ENCODE measurements at places on chromosomes 2 and 18. TPM values are rescaled to one million over a fixed set of nuclear protein-coding genes. Genes with fewer than 3 reads are reported as not detected.

DNA sequence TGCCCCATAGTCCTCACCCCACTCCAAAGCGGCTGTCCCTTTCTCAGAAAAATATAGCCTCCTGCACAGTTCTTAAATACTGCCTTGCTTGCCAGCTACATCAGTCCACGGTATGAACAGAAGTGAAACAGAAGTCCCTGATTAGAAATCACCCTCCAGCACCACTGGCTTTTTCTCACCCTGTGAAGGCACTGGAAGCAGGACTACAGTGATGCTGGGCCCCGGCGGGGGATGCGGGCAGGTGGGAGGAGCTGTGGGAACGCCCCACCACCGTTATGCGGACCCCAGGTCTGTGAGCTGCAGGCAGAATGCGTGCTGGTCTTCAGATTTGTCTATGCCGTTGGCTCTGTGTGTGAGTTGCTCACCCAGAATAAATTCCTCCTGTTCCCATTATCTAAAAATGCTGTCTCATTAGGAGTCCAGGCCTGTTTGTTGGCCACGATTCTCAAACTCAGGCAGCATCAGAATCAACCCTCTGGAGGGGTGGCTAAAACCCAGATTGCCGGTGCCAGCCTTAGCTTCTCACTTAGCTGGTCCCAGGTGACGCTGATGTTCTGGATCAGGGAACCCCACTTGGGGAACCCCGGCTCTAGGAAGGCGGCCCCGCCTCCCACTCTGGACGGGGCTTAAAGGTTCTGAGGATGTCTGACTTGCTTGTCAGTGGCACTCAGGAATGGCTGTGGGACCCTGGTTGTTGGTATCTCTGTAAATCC, 224.8 kb upstream of the PXDN start:
- DNase-seq = no peak

- no peak for DNase-seq
Observed at GRCh38 chr18:42025974-42026625, 71.1 kb downstream of the PIK3C3 start.

- no peak for DNase-seq
Observed at GRCh38 chr2:225531559-225531958, 132.0 kb downstream of the NYAP2 start.

- DNase-seq = no peak
Observed at GRCh38 chr2:235623111-235623510, 129.3 kb downstream of the AGAP1 start.

- DNase-seq = no peak
Observed at GRCh38 chr2:105287692-105288091, 41.8 kb downstream of the TGFBRAP1 start.

GRCh38 chr2:231575612-231576256, 16.9 kb upstream of the TEX44 start:
- DNase-seq = no peak

- no peak for DNase-seq
Observed at GRCh38 chr2:56267415-56267788, 83.6 kb downstream of the CCDC85A start.

- DNase-seq = no peak
Observed at GRCh38 chr2:127108090-127108523, 1.2 kb upstream of the BIN1 start.

GRCh38 chr2:54107903-54108615, 7.4 kb upstream of the ACYP2 start:
- no peak for DNase-seq

DNA sequence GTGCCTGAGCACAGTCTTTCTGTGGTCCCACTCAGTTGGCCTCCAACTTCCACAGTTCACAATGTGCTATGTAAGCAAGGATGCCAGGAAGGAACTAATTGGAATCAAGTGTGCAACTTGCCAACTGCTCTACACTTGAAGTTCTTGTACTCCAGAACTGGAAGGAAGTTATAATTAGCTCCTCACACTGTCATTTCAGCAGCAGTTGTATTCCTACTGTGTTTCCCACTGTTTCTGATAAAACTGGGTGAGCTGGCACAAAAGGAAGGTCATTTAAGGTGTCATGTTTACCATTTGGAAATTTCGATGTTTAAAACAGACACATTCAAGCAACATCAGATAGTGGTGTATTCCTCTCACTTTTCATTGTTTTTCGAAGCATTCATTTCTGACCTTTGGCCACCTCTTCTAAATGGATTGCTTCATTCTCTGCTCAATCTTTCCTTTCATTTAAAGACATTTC, 84.2 kb downstream of the ANTXR1 start:
- DNase-seq = no peak

DNA sequence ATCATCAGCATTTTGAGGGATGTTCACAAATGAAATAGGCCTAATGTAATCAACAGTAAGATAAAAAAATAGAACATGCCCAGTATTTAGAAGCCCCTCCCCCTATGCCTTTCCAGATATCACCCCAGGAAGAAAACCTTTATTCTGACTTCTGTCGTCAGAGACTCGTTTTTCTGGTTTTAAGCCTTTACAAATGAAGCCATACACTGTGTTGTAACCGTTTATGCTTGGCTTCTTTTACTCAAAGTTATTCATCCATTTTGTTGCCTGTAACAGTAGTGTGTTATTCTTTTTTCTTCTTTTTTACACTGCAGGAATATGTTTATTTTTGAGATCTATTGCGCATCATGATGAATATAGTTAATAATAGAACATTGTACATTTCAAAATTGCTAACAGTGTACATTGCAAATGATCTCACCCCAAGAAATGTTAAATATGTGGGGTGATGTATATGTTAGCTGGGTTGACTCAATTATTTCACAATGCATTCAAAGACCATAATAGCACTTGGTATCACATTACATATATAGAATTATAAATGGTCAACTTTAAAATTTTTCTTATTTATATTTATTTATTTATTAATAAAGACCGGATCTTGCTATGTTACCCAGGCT, 28.1 kb upstream of the PNPT1 start:
- DNase-seq = no peak

DNA sequence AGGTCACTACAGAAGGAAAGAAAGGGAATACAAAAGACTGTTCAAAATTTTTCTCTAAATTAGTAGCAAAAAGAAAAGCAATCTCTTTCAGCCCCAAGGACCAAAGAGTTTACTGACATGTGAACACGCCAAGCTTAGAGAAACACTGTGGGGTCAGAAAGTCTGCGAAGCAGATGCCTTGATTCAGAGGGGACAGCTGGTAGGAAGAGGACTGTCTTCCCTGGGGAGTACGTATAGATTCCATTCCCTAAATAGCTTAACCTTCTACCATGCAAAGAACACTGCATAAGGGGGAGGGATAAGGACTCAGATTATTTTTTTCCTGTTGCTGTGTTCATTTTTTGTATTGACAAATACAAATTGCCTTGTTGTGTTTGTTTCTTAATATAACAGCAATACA, 96.1 kb downstream of the IRS1 start:
- no peak for DNase-seq

DNA sequence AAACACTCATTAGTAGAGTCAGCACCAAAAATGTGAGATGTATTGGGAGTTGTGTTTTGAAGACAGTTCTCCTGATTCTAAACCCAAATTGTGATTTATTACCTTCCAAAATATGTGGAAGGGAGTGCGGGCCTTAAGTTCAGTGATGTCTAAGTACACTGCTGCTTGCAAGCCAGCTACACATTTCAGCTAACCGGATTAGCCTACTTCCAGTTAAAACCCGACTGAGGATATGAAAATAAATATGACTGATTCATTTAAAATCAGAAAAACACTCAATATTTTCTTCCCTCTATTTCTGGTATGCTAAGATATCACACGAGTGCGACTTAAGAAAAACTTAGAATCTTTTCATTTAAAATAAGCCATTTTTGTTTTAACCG, 907 bp downstream of the FHL2 start:
- peak; percentile 15 for DNase-seq

GRCh38 chr2:106789185-106789584, 96.8 kb downstream of the ST6GAL2 start:
- no peak for DNase-seq

GRCh38 chr2:288758-289361, 969 bp upstream of the ALKAL2 start:
- DNase-seq = no peak

ALPP gene
- not detected for total RNA-seq

ROCK2 gene
- 33.0 TPM for total RNA-seq

CNGA3 gene
- total RNA-seq = not detected

NXPH2 gene
- not detected for total RNA-seq

UGT1A4 gene
- not detected for total RNA-seq

DNAJC5G gene
- total RNA-seq = not detected

TSPYL6 gene
- not detected for total RNA-seq

MARCHF4 gene
- not detected for total RNA-seq

SCG2 gene
- total RNA-seq = 0.32 TPM

Measured in ascending aorta (tissue), 2 donors.